ENCODE measurements at places on chromosomes 16 and 17.

DNA sequence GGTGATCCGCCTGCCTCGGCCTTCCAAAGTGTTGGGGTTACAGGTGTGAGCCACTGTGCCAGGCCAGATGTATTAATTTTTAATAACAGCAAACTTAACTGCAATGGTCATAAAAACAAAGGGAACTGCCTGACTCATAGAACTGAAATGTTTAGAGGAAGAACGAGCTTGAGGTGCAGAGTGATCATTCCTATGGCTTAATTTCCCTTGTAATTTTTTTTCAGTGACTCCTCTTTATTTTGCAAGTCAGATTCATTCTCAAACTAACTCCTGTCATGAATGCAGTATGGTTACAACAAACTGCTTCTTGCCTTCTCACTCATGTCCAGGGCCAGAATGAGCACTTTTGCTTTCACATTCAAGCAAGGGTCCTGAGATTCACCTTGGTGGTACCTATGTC, 231.3 kb downstream of the HAPSTR1 start:
- DNase-seq = no peak

GRCh38 chr17:50871898-50872297, 5.7 kb upstream of the TOB1 start:
- no peak for DNase-seq

GRCh38 chr16:15032547-15033308, 23.1 kb downstream of the NTAN1 start:
- DNase-seq = no peak

DNA sequence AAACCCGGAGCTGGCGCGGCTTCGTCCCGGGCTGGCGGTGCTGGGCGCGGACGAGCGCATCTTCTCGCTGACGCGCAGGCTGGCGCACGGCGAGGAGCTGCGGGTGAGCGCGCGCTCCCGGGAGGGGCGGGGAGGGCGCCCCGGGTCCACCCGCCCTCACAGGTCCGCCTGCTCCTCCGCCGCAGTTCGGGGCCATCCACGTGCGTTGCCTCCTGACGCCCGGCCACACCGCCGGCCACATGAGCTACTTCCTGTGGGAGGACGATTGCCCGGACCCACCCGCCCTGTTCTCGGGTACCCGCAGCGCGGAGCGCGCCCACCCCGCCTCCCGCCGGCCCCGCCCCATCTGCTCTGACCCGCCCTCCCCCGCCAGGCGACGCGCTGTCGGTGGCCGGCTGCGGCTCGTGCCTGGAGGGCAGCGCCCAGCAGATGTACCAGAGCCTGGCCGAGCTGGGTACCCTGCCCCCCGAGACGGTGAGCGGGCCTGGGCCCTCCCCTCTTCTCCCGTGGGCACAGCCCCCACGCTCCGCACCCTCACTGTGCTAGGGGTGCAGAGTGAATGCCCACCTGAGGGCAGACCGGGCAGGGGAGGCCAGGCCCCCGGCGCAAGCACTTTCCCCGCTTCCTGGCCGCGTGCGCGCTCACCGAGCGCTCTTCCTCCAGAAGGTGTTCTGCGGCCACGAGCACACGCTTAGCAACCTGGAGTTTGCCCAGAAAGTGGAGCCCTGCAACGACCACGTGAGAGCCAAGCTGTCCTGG, 1.4 kb downstream of the HAGHL start:
- DNase-seq = no peak

DNA sequence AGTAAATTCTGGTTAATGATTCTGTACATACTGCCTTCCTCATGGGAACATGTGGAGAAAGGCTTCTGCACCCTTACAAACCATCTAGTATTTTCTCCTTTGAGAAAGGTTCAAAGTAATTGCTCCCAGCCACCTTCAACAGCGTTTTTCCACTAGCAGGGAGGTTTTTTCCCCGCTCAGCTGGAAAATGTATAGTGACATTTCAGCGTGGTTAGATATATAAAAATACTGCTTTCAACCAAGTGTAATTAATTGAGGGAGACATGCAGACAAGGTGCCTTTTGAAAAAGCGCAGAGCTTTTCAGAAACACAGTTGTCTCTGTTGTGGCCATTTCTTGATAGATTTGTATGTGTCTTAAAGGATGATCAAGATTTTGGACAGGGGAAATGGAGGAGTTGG, 5.1 kb downstream of the BMERB1 start:
- no peak for DNase-seq

DNA sequence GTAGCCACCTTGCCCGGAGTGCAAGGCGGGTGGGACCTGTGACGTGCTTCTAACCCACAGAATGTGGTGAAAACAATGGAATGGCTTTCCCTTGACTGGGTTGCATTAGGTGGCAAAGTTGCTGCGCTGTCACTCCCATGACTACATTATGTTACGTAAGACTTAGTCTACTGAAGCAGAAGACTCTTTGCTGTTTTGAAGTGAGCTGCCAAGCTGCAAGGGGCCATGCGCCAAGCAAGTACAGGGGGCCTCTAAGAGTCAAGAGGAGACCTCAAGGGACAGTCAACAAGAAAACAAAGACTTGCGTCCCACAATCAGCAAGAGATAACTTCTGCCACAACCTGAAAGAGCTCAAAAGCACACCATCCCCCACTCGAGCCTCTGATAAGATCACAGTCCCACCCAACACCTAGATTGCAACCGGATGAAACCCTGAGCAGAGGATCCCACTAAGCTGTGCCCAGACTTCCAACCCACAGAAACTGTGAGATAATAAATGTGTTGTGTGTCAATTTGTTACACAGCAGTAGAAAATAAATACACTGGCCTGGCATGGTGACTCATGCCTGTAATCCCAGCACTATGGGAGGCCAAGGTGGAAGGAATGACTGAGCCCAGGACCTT, 16.5 kb downstream of the ANKRD11 start:
- DNase-seq = no peak

DNA sequence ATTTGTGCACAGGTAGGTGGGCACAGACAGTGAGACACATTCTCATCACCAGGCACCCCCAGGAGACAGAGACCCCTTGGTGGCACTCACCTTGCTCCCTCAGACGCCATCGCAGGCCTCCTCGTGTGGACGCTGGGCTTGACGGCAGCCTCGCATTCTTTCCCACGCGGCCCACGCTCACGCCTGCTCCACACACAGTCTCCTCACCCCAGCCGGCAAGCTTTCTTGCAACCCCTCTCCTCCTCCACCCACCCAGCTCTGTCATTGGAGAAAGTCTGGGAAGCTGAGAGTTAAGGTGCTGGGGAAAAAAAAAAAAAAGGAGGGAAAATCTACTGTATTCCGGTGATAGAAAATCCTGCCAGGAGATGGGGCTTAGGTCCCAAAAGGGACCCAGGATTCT, 14.8 kb downstream of the SGCA start:
- DNase-seq = no peak

DNA sequence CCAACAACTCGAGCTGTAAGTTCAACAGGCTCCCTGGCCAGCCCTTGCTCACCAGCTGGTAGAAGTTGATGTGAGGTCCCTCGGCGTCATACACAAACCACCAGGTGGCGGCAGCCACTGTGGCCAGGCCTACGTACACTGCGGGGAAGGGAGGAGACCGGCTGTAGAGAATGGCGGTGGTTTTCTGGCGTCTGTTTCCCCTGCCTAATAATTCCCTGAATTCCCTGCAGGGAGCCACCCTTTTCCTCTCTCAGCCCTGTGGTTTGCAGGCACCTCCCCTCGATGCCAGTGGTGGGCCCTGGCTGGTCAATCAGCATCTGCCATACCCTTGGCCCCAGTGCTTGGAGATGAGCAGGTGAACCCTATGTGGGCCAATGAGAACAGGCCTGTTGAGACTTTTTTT, 18.9 kb upstream of the P2RX1 start:
- no peak for DNase-seq

DNA sequence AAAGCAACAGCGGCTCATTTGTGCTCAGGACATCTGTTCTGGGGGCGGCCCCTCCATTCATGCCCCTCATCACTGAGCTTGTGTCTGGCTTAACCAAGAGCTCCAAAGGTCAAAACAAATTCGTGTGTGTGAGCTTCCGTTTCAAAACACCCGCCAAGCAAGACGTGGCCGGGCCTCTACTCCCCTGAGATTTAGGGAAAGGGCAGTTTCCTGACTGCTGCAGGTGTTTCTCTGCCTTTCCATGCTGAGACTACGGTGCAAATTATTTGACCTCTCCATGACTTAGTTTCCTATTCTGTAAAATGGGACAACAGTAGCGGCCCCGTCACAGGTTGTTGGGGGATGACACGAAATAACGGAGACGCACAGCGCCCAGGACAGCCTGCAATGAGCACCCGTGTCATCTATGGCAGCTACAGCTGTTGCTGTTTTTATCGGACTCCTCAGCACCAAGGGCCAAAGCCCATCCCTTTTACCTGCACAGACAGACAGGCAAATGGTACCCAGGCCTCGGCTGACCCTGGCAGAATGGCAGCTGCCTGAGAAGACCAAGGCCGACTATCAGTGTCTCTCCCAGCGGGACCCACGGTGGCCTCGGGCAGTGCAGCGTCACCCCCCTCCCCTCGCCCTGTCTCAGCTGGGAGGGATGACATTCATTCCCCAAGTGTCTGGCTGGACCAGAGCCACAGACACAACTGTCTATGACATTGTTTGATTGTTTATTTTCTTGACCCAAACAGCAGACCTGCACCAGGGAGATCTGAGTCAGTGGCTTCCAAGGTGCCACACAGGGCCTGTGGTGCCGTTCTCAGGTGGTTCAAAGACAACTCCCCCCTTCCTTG, 50.7 kb upstream of the DOC2B start:
- no peak for DNase-seq

- no peak for DNase-seq
Observed at GRCh38 chr16:81601008-81601428, 156.4 kb downstream of the CMIP start.

DNA sequence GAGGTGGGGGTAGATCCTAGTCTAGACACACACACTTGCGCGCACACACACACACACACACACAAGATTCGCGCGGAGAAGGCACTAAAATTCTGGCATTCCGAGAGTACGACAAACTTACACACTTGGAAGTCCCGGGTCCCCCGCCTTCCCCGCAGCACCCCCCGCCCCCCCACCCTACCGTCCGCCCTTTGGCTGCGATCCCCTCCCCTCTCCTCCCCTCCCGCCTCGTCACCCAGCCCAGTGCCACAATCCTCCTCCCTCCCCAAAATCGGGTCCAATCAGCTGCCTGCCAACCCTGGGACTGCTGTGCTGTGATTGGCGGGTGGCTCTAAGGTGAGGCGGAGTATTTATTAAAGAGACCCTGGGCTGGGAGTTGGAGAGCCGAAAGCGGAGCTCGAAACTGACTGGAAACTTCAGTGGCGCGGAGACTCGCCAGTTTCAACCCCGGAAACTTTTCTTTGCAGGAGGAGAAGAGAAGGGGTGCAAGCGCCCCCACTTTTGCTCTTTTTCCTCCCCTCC, at the start of gene SOX9:
TSS of gene SOX9 (plus strand) at position 379 of the 522 bp plus-strand sequence. CDS start 372 bp downstream, outside the sequence.
- DNase-seq = no peak

GRCh38 chr16:26360867-26361266, 669.1 kb downstream of the HS3ST4 start:
- no peak for DNase-seq

GRCh38 chr17:62188713-62189112, 123.6 kb upstream of the MED13 start:
- DNase-seq = no peak

DNA sequence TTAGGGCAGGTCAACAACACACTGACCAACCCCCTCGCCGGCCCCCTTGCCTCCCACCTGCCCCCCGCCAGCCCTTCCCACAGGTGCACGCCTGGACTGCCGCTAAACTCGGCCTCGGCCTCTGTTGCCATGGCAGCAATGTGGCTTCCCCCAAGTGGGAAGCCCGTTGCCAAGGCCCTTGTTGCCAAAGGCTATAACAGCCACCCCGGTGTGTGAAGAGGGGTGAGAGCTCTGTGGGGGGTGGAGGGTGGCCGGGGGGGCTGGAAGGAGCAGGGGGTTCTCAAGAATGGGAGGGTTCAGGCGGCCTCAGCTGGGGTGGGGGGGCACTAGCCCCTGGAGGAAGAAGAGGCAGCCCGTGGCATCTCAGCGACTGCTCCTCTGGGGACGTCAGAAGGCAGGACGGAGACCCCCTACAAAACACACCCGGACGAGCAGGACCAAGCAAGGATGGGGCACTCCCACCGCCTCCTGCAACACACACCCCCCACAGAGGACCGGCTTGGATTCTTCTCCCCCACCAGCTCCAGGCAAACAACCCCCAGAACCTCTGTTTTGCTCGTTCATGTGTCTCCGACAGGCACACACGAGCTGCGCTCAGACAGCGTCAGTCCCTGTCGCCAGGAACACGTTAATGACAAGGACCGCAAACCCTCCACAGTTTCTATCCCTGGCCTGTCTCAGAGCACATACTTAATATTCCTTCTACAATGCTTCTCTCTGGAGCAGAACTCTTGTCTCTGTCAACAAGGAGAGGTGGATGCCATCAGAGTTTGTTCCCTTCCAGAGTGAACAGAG, 55.7 kb downstream of the ABR start:
- DNase-seq = no peak

DNA sequence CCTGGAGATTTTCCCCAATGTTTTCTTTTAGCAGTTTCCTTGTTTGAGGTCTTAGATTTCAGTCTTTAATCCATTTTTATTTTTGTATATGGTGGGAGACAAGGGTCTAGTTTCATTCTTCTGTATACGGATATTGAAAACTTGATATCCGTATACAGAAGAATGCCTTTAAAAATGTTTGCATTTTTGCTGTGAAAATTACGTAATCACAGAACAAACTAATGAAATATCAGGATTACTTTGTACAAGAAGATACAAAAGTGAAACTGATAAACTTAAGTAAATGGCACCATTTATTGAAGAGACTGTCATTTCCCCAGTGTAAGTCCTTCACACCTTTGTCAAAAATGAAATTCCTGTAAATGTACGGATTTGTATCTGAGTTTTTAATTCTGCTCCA, 13.3 kb downstream of the CEP112 start:
- no peak for DNase-seq

- no peak for DNase-seq
Observed at GRCh38 chr17:79011451-79012147, 2.0 kb upstream of the CANT1 start.

GRCh38 chr17:45277216-45277849, 15.4 kb upstream of the SPATA32 start:
- peak; percentile 79 for DNase-seq

DNA sequence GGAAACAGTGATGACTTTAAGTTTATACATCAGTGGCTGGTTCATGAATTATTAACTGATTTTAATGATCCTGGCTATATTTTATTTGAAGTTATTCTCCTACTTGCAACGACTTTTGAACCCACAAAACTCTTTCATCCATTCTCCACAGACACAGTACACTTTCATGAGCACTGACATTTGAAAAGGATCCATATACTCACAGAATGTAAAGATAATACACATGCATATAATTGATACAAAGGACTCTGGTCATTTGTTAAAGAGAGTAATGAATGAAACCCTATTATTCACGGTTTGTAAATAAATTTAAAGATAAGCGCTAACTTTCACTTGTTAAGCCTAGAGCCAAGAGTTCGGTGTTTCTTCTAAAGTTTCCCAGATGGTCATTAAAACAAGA, 3.3 kb downstream of the TOX3 start:
- DNase-seq = no peak

All from stimulated activated CD4-positive, alpha-beta T cell treated with anti-CD3 and anti-CD28 coated beads, TNF-alpha, amount 100 ng/mL, for 1 hour (primary cell).